ENCODE measurements at places on chromosomes 1 and 21.

- DNase-seq = no peak
These were observed 36.7 kb downstream of the CLCA4 start for GRCh38 chr1:86583593-86583992.

DNA sequence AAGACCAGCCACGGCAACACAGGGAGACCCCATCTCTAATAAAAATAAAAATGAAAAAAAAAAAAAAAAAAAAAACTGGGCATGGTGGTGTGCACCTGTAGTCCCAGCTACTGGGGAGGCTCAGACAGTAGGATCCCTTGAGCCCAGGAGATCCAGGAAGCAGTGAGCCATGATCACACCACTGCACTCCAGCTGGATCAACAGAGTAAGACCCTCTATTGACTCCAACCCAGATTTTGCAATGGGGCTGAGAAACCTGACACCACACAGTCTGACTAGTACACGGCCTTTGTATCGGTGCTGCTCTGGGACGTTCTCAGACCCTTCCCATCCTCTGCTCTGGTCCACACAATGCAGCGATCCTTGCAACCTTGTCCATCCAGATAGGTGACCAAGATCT, 31.8 kb downstream of the SPATA21 start:
- no peak for DNase-seq

- peak; percentile 78 for DNase-seq
These were observed 46.3 kb downstream of the IER5 start for GRCh38 chr1:181134543-181135436.

- no peak for DNase-seq
These were observed 54.2 kb downstream of the NMNAT2 start for GRCh38 chr1:183363972-183364371.
